HS-5 (cell line): ENCODE measurements at places on chromosomes 6 and 20.

- DNase-seq: no peak
Measured at GRCh38 chr6:20253021-20253420, 40.8 kb upstream of the MBOAT1 start.

DNA sequence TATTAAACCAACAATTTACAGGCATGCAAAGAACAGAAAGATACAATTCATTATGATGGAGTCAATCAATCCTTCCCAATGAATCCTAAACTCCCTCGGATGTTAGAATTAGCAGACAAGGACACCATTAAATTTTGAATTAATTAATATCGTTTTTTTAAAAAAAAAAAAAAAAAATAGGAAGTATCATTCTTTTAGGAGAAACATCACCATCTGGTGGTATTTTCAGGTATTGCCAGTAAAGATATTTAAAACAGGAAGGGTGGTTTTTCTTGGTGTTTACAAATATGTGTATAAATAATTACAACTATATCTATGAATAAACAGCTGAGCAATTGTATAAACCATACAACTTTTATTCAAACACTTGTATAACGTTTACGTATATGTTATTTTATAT is 564.4 kb downstream of the HAO1 start:
- DNase-seq: no peak

DNA sequence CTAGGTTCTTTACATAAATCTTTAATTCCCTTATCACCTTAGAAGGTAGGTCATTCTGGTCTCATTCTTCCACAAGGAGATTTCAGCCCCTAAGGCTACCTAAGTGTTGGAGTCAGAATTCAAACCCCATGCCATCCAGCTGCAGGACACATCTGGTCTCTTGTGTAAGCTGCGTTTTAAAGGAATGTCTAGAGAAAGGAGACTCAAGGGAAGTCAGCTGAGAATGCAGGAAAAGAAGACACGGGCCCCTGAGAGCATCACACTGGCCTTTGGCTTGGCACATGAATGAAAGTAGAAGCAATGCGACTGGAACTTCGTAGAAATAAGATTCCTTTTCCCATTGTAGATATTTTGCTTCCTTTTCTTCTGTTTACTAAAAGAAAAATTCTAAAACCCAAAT is 76.7 kb upstream of the SYNJ2 start:
- DNase-seq: no peak

DNA sequence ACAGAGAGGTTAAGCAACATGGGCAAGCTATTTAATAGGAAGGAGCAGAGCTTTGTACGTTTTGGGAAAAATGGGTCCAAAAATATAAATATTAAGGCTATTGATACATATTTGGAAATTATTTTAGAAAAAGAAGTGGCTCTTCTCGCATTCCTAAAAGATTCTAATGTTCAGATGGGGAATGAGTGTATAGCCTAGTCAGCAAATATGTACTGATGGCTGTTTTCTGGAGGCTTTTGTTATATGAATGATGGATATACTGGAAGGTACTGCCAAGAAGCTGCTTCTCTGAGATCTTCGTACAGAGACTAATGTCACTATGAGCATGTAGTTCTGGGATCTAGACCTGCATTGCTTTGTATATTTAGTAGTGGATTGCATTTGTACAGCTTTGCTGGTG is 71.7 kb downstream of the PLAGL1 start:
- DNase-seq: no peak

GRCh38 chr6:41162687-41163418 is at the start of gene TREM2:
Gene TREM2, minus strand, starts transcription at chr6:41163116. Its CDS starts 34 bp downstream, at chr6:41163082.
- DNase-seq: no peak

DNA sequence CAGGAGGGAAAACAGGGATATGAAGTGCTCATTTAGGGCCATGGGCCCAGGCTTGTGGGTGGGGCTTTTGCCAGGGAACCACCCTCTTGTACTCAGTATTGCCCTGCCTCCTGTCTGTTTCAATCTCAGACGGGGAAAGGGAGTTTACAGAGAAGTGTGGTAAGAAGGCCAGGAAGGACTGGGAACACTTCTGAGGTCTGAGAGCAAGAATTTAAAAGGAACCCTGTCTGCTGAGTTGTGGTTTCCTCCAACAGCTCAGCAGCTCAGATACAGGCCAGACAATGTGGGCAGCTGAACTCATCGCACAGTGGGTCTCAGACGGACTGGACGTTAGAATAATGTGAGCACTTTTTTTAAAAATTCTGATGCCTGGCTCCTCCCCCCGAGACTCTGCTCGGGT is 354.1 kb upstream of the ARID1B start:
- DNase-seq: no peak

DNA sequence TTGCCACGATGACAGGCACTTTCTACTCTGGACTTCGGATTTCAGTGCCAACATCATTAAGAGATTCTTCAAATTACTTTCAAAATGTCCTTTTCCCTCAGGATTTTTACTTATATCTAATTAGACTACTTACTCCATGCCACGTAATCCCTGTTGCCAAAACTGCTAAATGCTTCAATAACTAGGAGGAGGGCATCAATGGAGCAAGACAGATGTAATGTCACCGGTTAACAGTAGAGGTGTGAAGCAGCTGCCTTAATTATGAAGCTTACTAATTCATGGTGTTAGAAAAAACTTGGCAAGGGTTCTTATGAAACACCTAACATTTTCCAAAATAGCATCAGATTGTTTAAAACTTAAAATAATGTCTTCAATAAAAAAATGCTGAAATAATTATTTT is 111.2 kb upstream of the SIM1 start:
- no peak for DNase-seq

DNA sequence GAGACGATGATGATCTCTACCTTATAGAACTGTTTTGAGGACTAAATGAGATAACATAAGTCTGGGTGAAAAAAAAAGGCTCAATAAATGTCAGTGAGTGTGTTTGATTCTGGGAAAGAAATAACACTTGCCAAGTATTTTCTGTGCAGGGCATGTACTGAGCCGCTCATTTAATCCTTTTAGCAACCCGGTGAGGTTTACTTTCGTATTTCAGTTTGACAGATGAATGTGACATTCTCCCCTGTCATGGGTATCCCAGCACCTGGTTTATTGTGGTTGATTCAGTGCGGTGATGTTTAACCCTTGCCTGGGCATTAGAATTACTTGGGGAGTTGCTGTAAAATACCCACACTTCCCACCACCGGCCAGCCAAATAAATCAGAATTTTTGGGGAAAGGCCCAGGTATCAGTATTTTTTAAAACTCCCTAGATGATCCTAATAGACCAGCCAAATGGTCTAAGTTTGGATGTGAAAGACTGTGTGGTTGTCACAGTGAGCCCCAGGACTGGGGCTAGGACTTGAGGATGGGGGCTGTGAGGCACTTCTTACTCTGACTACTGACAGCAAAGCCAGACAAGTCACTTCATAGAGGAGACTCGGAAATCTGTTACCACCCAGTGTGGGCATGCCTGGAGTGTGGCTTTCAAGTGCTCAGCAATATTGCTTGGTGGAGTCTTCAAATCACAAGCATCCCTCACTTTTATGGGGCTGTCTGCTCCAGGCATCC is 100.2 kb upstream of the KCNG1 start:
- no peak for DNase-seq

DNA sequence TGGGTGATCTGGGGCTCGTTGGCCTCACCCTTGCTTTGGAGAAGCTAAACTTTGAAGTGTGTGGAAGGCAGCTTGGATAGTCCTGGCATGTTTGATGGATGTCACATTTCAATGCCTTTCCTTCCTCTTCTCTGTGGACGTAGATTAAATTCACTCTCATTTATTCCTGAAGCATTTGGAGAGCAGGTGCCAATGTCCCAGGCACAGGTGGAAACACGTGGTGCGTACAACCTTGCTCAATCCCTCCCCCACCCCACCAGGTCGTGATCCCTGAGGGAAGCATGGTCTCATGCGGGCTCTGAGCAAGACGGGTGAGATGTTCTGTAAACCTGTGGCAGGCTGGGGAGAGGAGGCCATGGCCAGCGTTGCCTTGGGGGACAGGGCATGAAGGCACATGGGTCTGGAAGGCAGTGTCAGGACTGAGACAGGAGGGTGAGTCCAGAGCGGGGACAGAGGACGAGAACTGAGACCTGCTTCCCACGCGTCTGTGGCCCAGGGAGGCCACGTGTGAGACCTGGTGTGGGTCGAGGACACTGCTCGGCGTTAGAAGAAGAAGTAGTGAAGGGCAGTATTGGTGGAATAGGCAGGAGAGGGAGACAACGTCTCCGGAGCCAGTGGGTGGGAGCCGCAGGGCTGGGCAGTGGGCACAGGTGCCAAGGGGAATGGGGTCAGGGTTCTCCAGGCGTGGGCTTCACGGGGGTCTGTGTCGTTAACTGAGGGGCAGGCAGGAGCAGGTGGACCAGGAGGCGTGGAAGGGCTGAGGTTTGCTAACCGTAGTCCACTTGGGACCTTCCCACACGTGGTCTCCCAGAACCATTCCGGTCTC is 34.4 kb downstream of the SMOC2 start:
- no peak for DNase-seq

- no peak for DNase-seq
Measured at GRCh38 chr6:147648916-147649315, 140.4 kb downstream of the SAMD5 start.
